Hematopoietic multipotent progenitor cell treated with erythropoietin and hydrocortisone succinate and interleukin-3 and kit ligand, for 8 days (in vitro differentiated cells): ENCODE measurements at places on chromosomes 1 and 21.

GRCh38 chr21:44748621-44749020, 37.2 kb upstream of the TSPEAR start:
- DNase-seq = no peak

GRCh38 chr1:231668826-231669225, 42.2 kb downstream of the DISC1 start:
- no peak for DNase-seq

DNA sequence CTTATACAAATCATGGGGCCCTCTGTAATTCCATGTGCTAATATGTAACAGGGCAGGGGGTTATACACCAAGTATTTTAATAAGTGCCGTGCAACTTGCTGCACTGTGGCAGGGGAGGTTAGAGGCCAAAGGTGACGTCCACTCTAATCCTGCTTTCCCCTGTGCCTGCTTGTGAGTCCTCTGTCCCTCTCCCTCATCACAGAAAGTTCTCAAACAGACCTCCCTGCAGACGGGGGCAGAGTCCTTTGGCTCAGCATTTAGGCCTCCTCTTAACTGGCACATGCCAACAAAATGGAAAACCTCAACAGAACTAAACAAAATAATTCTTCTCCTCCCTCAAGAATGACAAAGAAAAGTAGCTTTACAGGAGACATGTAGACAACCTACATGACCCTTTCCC, 2.9 kb downstream of the RXRG start:
- DNase-seq = no peak

GRCh38 chr21:42980312-42981213, 6.2 kb downstream of the PKNOX1 start:
- peak; percentile 26 for DNase-seq

- DNase-seq = no peak
These were observed 5.6 kb downstream of the NCDN start for GRCh38 chr1:35563166-35563565.

DNA sequence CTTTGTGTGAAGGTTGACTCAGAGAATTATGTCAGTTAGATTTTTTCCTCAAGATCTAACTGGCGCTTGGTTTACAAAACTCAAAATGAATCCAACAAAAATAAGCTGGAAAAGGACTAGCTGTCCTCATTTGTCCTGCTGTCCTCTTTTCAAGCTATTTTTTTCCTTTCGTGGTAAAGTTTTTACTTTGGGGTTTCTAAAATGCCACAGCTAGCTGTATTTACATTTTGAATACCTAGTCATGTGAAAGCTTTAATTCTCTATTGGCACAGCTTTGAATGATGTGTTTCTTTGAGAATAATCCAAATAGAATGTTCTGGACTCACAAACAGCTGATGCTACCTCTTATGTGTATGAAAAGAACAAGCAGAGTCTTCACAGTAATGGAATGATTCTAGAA, 673.6 kb upstream of the NR5A2 start:
- DNase-seq = no peak

GRCh38 chr1:72235062-72235461, 47.3 kb downstream of the NEGR1 start:
- DNase-seq = no peak

- DNase-seq = no peak
These were observed 12.2 kb downstream of the NGF start for GRCh38 chr1:115325874-115326273.

- DNase-seq = peak; percentile 43
These were observed 49.8 kb upstream of the RCC1 start for GRCh38 chr1:28456078-28456477.
